ENCODE measurements at places on chromosomes 12 and 14.

DNA sequence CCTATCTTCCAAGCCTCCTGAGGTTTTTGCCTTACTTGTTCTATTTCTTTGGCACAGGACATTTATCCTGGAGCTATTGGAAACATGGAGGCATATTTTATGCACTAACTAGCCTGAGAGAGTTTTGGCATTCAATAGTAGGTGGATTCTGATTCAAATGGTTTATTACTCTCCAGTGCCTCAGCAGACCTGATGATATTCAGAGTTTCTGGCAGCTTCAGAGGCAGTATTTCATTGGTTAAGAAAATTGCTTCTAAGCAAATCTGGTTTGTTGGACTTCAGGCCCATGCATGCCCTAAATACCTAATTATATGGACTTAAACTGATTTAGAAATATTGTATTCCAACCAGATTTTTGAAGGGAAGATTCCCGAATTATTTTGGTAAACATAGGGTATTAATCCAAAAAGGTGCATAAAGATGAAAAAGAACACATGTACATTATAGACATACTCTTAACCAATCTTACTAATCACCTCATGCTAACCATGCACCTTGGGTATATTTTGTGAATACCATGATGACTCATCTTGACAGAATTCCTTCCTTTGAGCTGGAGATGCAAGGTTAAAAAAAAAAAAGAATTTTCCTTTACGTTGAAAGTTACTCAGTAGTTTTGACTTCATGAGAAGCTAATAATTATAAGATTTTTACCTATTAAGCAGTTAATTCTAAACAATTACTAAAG, 44.3 kb upstream of the KTN1 start:
- DNase-seq: no peak

DNA sequence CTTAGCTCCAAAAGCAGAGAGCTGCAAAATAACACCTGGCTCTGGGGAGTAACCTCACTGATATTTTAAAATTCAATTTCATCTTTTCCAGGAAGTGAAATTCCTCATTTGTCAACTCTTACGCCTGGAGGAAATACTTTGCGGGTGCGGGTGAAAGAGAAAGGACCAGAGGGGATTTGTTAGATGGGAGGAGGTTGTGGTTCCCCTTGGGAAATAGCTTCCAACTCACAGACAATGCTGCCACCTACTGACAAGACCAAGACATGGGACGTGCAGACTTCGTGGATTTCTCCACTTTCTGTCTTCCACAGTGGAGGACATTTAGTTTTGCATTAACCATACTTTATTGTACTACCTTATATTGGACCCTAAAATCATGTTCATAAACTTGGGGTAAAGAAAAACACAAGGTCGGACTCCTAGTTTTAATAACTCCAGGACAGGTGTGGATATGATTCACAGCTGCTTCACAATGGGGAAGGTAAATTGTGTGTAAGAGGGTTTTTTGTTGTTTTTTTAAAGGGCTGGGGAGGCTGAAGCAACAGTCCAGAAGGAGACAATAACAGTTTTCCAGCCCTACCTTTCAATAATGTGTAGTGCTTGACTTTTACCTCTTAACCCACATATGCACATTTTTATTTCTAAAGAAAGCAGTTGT, 10.8 kb downstream of the FBXL14 start:
- DNase-seq: peak; percentile 92

GRCh38 chr12:71008616-71009015, 88.1 kb upstream of the PTPRR start:
- DNase-seq: no peak

DNA sequence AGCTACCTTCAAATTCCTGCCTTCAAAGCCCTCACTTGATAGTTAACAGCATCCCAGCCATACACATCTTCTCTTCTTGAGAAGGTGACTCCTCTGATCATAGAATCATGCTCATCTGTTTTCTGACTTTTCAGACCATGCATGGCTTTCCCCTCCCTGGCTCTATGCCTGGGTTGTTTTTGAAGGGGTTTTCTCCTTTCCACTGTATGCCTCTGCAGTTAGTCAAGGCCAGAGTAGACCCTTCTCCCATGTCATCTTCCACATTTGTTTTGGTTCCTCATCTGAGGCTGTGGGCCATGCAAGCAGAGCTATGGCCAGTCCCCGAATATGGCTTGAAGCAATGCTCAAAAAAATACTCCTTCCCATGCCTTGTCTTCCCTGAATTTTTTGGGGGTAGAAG, 14.3 kb upstream of the MCRS1 start:
- DNase-seq: no peak

DNA sequence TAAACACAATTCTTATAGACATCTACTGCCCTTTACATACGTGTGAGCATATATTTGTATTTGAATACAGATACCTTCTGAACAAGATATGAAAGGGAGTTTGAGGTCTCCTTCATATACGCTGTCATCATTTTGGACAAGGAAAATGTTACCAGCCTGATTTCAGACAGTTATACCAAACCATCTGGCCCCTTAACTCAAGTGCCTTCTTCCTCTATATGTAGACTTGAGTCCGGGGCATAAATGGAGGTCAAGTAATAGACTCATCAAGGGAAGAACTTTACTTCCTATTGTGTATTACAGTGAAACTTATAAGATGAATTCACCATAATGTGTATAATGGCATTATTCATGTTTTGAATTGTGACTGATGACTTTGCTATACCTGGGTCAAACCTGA, 52.2 kb downstream of the FAR2 start:
- DNase-seq: no peak

- peak; percentile 42 for DNase-seq
Observed at GRCh38 chr12:25518512-25518911, 34.6 kb downstream of the LMNTD1 start.

DNA sequence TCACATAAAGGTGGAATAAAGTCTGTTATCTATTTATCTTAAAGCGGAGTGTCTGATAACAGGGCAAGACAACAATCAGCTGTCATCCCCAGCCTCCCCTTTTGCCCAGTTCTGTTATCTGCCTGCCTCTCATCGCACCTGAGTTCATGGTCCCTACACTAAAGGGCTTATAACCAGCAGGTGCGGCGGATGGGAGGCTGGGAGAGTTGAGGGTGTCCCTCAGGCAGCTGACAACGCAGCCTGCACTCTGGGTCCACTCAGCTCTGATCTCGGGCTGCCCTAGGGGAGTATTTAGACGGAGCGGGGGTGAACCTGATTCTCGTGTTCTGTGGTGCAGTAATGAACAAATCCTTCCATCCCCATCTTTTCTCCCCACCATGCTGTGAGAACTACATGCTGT, 34.0 kb upstream of the JDP2 start:
- DNase-seq: no peak

DNA sequence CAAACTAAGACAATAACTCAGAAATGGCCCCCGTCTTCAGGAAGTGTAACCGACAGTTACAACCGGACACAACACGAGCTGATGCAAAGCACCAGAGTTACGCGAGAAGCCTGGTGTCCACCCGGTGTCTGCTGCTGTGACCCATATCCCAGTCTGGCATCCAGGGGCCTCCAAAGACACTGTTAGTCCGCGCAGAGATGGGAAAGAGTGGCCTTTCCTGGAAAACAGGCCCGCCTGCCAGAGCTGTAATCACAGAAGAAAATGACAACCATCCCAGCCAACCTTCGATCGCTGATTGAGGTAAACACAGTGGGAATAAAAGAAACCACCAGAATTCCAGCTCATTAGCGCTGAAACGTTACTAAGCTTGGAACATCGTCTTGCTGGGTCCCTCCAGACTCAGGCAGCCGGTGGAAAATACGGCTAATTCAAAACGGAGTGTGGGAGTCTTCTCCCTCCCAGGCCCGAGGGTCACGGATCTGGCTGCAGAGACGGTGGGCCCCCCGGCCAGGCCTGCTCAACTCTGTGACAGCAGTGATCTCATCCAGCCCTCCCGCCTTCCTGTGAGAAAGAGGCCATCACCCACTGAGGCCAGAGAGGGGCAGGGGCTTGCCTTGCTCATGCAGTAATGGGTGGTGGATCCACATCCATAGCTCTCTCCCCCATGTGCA, 273.9 kb upstream of the RTL1 start:
- no peak for DNase-seq

- no peak for DNase-seq
Observed at GRCh38 chr14:75999511-76000190, 14.1 kb downstream of the IFT43 start.

GRCh38 chr12:16229676-16230075, 47.8 kb downstream of the SLC15A5 start:
- DNase-seq: peak; percentile 16

GRCh38 chr12:4015225-4016091, 142.3 kb upstream of the PARP11 start:
- DNase-seq: no peak

DNA sequence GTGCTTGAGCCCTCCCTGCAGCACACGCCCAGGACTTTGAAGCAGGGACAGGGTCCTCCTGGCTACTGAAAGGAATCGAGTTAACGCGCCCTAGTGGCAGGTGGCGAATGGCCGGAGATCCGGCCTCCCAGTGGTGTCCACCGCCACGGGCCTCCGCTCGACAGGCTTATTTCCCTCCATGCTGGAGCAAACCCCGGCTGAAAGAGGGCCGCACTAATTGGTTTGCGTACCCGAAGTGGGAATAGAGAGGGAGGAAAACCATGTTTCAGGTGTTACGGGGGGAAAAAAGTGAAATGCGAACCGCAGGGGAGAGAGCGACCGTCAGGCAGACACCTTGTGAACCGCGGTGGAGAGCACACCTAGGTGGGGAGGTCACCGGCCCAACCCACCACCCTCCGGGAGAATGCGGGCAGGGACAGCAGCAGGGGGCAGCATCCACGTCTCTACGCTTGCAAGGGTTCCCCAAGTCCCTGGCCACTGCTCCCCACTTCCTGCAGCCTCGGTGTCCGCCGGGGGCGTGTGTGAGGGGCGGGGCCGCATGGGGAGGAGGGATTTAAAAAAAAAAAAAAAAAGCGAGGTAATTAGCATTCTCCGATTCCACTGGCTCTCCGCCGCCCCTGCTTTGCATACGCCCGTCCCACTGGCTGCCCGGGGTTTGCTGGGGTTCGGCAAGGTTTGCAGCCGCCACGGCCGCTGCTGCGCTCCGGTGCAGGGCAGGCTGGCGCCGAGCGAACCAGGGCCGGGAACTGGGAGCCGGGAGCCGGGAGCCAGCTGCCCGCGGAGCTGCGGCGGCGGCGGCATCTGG, 224.6 kb upstream of the CRY1 start:
- DNase-seq: peak; percentile 43

- DNase-seq: no peak
Observed at GRCh38 chr12:96226401-96226800, 32.2 kb downstream of the ELK3 start.

GRCh38 chr12:132488127-132489077, 1.5 kb upstream of the FBRSL1 start:
- no peak for DNase-seq

GRCh38 chr14:26286913-26287205, 311.0 kb downstream of the NOVA1 start:
- no peak for DNase-seq

- no peak for DNase-seq
Observed at GRCh38 chr14:54606178-54606577, 39.2 kb downstream of the SAMD4A start.

- no peak for DNase-seq
Observed at GRCh38 chr12:12378616-12379015, 21.7 kb downstream of the BORCS5 start.

DNA sequence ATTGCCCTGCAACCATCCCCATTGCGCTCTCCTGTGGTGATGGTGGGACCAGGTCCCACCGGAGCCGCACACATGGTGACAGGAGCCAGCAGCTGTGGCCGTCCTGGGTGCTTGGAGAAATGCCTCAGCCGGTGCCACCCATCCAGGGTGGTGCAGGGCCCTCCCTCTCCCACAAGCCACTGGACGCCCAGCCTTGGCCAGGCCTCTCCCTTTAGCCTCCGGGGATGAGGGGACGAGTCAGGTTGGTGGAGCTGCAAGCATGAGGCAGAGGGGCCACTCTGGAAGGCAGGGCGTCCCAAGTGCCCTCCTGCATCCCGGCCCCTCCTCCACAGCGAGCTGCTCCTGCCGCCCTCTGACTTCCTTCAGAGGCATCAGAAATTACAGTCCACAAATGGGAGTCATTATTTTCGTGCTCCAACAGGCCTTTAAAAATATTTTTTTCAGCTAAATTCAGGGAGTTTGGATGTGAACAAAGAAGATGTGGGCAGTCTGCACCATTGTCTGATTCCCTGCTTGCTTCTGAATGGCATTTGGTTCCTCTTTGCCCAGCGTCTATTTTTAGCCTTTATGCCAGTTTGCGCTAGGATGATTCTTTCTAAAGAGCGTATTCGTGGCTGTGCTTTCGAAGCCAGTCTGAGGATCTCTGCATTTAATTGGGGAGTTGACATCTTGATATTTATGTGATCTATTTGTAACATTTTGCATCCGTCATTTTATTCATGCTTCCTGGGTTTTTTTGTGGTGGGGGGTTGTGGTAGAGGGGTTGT, 189.4 kb downstream of the ADGRD1 start:
- DNase-seq: no peak

DNA sequence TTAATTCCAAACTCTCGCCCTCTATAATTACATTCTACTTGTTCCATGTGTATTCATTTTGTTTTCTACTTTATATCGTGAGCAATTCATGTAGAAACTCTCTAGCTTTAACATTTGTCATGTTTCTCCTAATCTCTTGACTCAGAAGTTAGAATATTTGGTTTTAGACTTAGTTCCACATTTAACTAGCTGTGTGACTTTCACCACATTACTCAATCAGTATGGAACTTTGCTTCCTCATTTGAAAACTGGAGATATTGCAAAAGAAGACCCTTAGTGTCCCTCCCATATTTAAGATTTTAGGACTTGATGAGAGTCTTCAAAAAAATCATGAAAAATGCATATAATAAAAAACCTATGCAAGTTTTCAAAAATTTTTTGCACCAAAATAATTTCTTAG, 447.5 kb downstream of the GXYLT1 start:
- DNase-seq: no peak

DNA sequence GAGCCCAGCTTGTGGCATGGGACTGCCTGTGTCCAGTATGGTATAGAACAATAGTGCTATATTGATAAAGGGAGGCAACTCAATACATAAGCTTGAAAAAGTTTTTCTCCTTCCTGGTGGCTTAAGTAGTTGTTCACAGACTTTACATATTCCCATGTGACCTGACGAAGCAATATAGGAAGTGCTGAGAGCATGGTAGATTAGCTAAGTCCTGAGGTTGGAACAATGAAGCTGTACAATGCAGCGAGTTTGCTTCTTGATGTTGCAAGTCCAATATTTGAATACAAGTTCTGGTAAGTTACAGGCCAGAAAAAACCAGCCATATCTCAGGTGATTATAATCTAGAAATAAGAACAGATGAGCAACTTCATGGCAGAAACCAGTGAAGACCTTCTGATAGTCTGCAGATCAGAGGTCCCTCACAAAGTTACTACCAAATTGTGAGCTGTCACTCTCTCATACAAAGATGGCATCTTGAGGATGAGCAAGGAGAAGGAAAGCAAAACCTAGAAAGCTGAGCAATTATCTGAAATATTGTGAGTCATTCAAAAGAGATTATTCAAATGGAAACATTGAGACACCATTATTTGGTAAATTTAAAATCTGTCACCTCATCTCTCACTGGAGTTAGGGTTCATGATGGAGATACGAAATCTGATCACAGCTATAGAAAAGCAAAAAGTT, 72.9 kb upstream of the BTG1 start:
- no peak for DNase-seq

DNA sequence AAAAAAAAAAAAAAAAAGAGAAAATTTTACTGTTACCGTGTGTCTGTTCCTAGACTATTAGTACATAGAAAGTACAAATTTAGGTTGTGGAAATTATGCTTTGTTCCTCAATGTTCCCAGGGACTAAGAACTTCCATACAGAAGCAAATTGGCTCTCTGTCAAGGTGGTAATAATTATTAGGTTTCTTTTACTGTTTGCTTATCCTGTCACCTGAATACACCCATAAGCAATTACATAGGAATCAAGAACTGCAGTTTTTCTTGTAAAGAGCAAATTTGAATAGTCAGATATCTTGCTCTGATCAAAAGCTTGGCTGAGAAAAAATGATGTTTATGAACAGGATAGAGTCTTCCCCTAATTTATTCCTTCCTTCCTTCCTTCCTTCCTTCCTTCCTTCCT, 191.2 kb downstream of the AEBP2 start:
- no peak for DNase-seq
